CD4-positive, CD25-positive, alpha-beta regulatory T cell (primary cell): ENCODE measurements at places on chromosomes 13 and 19. TPM values are rescaled to one million over a fixed set of nuclear protein-coding genes. Genes with fewer than 3 reads are reported as not detected.

DNA sequence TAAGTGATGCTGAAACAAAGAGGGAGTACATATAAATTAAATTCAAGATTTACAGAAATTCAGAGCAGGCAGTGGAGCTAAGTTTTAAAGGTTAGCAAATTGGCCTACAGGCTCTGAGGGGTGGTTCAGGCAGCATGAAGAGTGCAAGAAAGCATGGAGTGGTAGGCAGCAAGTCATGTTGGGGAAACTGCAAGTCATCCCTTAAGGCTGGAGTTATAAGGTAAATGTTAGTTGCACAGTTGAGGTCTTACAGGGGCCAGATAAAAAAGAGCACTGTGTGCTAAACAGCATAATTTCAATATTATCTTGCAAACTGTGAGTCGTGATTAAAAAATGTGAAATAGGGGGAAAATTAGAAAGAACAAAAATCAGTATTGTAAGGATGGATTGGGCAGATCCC lies 106.2 kb downstream of the VWA8 start:
- DNase-seq = no peak

ATP8B3 gene
- polyA plus RNA-seq = 1.1 TPM

DNA sequence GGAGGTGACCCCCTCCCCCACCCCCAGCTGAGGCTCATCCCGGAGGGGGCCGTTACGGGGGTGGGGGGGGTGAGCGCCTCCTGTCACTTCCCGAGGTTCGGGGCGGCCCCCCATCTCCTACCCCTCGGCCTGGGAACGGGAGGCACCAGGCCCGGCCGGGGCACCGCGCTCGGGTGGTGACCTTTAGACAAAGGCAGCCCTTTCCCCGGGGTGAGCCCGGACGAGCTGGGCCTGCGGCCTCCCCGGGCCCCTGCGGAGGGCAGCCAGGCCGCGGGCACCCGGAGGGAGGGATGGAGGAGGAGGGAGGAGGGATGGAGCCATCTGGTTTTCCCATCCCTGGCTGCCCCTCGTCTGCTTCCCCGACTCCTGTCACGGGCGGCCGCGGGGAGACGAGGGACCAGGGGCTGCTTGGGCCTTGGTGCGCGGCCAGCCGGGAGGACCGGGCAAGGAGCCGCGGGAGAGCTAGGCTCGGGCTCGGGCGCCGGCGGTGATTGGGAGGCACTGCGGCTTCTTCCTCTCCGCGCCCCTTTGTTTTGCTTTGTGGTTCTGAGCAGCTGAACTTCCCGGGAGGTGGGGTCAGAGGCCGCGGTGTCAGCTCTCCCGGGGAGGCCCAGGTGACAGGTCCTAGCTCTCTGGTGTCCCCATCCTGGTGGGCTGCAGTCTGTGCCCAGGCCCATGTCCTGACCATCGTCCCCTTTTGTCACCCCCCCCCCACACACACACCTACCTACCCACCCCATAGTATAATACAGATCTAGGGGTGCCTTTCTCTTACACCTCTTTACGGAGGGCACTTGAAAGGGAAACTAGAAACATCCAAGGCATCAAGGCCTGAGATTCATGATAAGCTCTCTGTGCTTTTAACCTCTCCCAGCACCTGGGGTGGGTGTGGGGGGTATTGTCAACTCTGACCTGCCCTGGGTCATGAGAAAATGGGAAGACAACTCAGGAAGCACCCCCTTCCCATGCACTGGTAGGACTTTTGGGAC lies 1.3 kb downstream of the BICRA start:
- DNase-seq = peak; percentile 29

DNA sequence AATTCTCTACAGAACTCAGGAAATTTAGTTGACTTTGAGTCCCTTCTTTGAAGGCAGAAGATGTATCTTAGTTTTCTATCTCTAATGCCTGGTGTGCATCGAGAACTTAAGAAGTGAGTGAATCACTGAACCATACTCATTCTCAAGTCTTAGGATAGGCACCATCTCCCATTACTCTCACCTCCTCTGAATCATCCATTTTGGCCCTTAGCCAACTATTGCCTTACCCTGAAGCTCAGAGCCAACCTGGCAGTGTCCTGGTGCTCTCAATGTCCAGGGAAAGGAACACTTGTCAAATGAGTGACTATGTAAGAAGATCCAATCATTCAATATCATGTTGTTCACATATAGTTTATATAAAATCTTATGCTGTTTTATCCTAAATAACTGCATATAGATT lies 146.6 kb downstream of the RGCC start:
- DNase-seq = no peak

FXYD3 gene
- polyA plus RNA-seq = not detected

- no peak for DNase-seq
These were observed 12.3 kb upstream of the CXCL17 start for GRCh38 chr19:42455086-42455485.

KLK6 gene
- polyA plus RNA-seq = not detected

GRCh38 chr19:1424192-1424955 lies 13.8 kb upstream of the RPS15 start:
- DNase-seq = no peak
